ENCODE measurements at places on chromosomes 2 and 18. TPM values are rescaled to one million over a fixed set of nuclear protein-coding genes. Genes with fewer than 3 reads are reported as not detected.
A peak's percentile ranks its signal among the peaks of the same experiment; 100 is the strongest.

GRCh38 chr2:12980817-12981216, 264.1 kb downstream of the TRIB2 start:
- DNase-seq, result no peak

GRCh38 chr2:74915743-74916142, 42.7 kb upstream of the POLE4 start:
- DNase-seq, result peak; percentile 74

DNA sequence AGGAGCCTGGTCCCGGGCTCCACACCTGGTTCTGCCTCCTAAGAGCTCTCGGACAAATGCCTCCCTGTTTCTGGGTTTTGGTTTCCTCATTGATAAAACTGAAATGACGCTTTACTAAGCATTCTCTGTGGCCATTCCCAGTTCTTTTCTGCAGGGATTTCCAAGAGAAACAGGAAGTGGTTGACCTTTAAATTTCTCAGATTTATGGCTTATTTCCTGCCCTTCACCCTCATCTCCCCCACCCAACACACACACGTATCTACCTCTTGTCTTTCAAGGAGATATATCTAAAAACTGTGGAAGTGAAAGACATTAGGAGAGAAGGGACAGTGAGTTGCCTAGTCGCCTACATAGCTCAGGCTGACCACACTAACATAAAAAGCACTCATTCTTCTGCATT, 53.0 kb downstream of the PIEZO2 start:
- DNase-seq, result peak; percentile 42

DNA sequence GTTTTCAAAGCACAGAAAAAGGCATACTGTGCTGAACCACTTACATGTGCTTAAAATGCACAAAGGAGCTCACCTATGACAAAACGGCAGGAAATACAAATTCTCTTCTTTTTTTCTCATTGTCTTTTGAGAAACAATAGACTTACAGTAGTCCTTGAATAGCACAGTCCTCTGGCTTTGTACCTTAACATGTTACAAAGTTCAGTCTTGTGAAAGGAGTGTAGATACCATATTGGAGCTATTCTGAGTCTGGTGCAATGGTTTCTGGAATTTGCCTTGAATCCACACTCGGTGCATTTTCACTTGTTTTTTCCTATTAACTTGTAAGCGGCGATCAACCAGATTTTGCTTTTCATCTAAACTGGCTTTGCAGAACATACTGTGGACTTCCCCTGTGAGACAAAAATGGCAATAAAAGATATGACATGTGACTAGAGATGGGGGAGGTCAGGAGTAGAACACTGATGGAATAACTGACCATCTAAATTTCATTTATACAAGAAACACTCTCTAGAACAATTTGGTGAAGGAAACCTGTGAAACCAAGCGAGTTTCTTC, 109.7 kb downstream of the METTL8 start:
- no peak for DNase-seq

DNA sequence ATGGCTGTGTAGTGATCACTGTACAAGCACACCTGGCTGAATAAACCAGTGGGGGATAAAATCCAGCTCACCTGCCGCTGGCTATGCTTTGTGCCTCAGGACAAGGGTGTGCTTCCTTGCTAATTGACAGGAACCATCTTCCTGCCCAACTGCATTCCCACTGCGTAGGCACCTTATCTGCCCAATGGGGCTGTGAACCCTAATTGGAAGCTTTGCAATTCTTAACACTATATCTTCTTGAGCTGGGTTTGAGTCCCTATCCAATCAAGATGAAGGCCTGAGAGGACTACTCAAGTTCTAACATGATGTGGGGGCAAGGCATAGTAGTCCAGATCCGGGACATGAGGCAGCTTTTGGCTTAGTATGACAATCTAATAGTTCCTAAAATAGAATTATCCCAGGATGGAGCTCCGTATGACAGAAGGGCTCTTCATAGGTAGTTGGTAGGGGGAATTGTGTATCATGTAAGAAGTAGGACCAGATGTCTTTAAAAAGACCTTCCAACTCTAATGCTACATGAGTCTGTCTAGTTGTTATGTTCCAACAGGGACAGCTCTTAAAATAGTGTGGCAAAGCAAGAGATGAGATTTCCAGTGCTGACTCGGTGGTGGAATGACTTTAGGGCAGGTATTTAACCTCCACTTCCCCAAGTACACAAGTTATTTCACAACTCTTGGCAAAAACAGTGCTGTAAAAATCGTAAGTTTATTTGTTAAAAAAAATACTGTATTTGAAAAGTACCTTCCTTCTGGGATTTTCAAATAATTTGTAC, 2.3 kb upstream of the TMEM150A start:
- no peak for DNase-seq

DNA sequence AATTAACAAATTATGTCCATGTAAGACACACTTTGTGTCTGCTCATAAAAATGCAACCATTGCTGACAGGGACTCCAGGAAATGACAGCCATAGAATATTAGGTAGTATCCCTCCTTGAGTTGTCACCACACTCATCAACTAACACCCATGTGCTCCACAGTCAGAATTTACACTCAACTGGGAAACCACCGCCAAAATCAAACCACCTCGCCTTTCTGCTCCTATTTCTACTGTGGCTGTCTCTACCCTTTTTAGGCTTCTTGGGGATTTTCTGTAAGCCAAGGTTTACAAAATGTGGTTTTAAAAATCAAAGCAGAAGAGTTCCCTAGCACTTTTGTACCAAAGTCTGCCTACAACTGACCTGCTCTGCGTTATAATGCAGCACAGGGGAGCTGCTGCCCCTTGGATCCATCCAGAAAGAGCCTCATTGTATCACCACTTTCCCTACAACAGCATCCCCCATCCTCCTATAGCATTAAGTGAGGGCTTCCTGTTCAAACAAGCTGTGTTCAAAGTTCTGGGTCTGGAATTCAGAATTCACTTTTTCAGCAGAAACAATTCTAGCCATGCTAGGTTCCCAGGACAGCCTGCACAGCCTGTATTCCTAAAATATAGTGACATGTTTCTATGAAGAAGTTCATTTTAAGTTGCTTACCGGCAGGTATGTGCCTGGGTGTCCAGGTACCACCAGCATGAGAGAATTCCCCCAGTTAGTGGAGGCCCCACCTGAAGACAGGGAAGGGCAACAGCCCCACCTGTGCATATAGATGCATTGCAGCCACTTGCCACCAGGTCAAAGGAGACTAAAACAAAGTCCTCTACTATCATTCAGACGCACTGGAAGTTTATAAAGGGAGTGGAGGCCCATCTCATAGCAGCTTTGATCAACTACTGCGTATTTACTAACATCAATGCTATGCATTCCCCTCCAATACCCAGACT, 104.3 kb downstream of the MYO5B start:
- no peak for DNase-seq

- no peak for DNase-seq
Measured at GRCh38 chr2:138536302-138536701, 34.7 kb downstream of the SPOPL start.

GRCh38 chr2:238803996-238804870, 43.7 kb upstream of the TWIST2 start:
- DNase-seq, result no peak

DNA sequence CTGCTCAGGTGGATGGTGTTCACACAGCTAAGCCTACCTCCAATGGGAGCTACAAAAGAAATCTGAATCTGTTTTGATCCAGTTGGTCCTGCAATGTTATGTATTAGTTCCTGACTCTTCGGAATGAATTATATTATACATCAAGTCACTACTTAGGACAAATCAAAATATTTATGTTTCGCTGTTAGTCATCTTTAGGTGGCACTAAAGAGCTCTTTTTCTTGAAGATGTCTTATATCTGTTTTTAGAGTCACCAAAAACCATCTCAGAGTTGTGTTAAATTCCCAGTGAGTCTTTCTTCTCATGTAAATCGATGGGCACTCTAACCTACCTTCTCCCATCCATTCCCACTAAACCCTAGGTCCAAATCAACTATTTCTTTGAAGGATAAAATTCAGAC, 2.2 kb downstream of the DNER start:
- no peak for DNase-seq

DNA sequence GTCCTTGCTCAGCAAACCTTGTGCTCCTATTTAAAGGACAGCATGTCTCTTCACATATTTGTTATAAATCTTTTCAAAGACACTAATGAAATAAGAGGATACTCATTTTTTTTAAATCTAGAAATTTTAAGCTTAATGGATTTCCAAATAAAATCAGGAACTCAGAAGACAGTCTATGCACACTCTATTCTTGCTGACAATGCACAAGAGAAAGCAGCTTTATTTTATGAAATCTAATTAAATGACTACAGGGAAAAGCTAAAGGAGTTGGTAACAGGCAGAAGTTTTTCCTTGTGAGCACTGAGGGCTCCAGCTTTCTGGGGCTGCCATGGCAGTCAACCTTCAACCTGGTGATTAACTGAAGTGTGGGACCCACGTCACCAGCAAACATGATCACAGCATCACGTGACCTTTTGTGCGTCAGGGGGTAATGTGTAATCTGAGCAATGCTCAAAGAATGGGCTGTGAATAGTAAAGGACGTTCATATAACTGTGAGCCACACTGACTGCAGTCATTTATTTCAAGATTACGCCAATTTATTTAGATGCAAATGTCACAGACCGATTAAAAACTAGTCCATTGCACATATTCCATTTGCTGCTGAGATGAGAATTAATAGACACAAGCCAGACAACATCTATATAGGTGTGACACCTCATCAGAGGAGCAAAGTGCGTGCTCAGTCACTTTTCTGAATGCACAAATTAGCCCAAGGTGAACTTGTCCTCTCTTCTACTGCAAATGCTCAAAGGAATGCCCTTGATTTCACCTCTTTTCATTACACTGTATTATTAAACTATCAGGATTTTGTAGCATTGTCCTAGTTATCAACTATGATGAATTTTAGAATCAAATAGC, 11.6 kb upstream of the DNER start:
- DNase-seq, result peak; percentile 87

DNA sequence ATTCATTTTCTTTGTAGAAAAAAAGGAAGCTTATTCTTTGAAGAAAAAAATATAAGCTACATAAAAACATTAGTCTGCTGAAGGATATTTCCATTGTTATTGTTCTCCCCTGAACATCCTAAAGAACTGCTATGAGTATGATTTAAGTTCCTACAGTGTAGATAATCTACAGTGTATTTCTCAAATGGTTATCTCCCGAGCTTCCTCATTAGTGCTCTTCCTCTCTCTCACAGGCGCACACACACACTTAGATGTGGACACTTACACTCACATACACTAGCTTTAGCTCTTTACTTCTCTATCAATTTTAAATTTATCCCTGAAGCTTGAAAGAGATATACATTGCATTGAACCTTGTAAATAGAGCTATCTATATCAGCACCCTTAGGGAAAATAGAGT, 681.0 kb downstream of the KCNJ3 start:
- no peak for DNase-seq

DNA sequence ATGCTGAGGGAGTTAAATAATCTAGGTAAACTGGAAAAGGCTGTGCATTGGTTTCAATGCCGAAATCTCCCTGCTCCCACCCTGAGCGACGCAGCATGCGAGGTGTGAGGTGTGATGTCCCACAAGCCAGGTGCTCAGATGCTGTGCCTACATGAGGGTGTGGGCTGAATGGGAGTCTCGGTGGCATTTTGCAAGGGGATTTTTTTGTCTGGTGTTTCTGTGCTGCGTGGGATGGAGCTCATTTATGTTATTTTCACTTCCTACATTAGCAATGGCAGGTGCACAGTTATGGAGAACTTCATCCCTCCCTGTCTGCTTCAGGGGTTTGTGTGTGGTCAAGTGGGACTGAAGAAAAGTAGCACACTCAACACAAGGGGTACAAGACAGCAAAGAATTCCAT, 110.2 kb upstream of the CCDC68 start:
- DNase-seq, result no peak

DNA sequence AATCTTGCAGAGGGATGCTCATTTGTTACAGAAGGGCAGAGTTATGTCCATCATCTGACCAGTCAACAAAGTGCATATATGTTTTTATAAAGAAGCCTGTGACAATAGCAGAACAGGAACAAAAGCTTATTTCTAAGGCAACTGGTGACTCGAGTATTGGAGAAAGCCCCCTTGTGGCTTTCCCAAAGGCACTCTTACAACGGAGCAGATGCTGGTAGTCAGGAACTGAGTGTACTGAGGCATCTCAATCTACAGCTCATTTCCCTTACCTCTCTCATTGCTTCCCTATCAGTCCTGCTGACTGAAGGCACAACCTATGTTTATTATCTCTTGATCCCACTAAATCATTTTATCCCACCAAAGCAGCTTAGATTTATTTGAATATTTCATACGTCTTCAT, 557.1 kb upstream of the CHAC2 start:
- DNase-seq, result peak; percentile 8

DNA sequence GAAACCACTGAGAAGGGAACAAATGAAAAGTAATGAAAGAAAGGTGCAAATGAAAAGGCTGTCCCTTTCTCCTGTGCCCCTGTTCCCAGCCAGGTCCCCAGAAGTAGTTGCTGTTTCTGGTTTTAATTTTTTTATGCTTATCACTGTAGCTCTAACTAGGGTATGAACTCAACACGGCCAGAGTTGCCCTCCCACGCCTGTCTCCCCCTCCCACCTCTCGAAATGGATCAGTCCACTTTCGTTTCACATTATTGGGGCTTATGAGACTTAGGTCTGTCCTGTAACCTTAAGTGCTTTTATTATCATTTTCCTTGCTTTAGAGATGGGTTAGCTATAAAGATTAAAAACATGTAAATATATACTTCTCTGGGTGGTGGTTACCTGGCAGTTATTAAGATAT, 8.6 kb downstream of the RBFA start:
- no peak for DNase-seq

GRCh38 chr2:1864981-1865421, 120.7 kb upstream of the PXDN start:
- DNase-seq, result no peak

DNA sequence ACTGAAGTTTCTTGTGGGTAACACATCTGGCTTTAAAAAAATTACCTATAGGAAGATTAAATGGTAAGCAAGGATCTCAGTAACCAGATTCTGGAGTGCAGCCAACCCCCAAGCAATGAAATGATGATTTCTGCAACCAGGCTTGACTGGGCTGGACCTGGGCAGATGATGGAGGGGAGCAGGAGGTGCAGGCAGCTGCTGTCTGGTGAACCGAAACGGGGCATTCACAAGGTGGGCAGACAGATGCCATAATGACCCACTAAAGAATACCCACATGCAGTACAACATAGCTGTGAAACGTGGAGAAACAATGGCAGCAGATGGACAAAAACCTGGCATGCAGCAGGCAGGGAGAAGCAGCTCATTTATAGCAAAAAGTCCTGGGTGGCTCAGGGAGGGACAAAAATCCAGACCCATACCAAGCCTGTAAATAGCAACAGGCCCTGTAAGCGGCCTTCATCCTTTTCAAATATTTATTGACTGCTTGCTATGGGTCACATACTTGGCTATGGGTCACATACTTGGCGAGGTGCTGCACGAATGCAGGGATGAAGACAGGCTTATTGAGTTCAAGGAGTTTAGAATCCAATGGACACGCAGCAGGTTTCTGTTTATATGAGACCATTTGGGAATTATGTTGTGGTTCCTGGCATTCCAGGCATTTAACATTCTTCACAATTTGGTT, 244.7 kb downstream of the HRH4 start:
- no peak for DNase-seq

Gene CFC1
- total RNA-seq, result not detected

Gene RNF103
- total RNA-seq, result 7.0 TPM

Gene MROH2A
- total RNA-seq, result not detected

Gene CSRNP3
- not detected for total RNA-seq

Gene SPHKAP
- not detected for total RNA-seq

Gene ABCG5
- not detected for total RNA-seq

Gene CPS1
- 13.8 TPM for total RNA-seq

Gene LYG2
- 0.61 TPM for total RNA-seq

Gene PLB1
- total RNA-seq, result 1.8 TPM
